ENCODE measurements at places on chromosomes 16 and 17.

DNA sequence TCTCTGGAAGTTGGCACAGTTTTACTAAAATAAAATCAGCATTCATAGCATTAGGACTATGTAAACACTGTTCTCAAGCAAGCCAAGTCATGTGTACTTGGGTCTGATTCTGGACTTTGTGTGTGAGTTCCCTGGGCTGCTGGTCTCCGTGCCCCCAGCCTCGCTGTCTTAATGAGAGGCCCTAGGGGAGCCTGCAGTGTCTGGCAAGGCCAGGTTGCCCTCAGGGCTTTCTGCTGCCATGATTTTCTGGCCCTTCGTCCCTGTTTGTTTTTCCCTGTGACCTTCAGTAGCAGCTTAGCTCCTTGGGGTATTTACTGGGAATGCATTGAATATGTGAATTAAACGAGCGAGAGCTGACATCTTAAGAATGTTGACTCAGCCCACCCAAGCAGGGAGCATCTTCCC is 161.8 kb downstream of the RPTOR start:
- DNase-seq = peak; percentile 30

GRCh38 chr16:67845291-67846062 is 1.3 kb upstream of the NUTF2 start:
- no peak for DNase-seq

- DNase-seq = no peak
Measured at GRCh38 chr16:8864480-8865110, 4.2 kb downstream of the CARHSP1 start.

GRCh38 chr17:45160447-45161287 is 1.0 kb upstream of the HEXIM2 start:
- DNase-seq = no peak

DNA sequence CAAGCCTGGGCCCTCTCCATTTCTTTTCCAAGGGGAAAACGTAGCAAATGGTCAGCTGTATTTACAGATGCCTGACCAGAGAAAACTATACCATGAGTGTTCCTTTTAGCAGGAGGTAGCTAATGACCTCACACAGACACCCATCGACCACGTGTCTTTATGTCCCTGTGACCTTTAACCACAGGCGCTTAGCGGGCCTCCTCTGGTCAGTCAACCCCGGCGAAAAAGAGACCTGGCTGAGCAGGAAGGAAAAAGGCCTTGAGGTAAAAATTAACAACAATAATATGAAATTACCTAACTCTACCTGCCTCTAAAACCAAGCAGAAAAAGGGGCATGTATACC is 9.1 kb downstream of the NUDT16L1 start:
- no peak for DNase-seq

GRCh38 chr17:75335315-75335714 is 46.1 kb upstream of the SLC25A19 start:
- DNase-seq = no peak

- no peak for DNase-seq
Measured at GRCh38 chr17:68514831-68515635, 2.8 kb downstream of the PRKAR1A start.

- no peak for DNase-seq
Measured at GRCh38 chr17:65565559-65565958, 4.1 kb upstream of the AXIN2 start.

GRCh38 chr17:64066716-64067115 is 46.3 kb upstream of the ICAM2 start:
- DNase-seq = no peak

GRCh38 chr17:58228679-58229078 is 9.6 kb upstream of the MKS1 start:
- no peak for DNase-seq

GRCh38 chr16:4935241-4935855 is 1.6 kb downstream of the PPL start:
- DNase-seq = no peak

GRCh38 chr17:65092262-65092661 is 35.7 kb upstream of the GNA13 start:
- DNase-seq = no peak

GRCh38 chr17:31064707-31065106 is 30.1 kb upstream of the NF1 start:
- DNase-seq = no peak

GRCh38 chr16:76123966-76124365 is 153.2 kb upstream of the CNTNAP4 start:
- DNase-seq = no peak

DNA sequence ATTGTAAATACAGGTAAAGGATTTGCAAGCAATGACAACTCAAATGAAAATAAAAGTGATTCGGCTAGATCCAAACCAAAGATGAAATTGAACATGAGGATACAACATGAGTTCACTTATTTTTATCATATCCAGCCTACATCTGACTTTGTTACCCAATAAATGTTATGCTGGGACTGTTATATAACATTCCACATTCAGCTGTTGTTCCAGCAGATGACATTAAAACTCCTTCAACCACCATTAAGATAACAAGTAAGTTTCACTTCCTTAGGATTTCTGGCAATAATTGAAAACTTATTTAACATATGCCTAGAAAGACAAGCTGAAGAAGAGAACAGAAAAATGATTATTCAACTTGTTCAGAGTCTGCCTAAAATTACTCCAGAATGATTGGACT is 729.4 kb downstream of the CDH11 start:
- no peak for DNase-seq

GRCh38 chr17:68600931-68601564 is at the start of gene FAM20A:
Gene FAM20A, minus strand, starts transcription at chr17:68601367. Its CDS starts 701 bp downstream, at chr17:68600666.
- no peak for DNase-seq

DNA sequence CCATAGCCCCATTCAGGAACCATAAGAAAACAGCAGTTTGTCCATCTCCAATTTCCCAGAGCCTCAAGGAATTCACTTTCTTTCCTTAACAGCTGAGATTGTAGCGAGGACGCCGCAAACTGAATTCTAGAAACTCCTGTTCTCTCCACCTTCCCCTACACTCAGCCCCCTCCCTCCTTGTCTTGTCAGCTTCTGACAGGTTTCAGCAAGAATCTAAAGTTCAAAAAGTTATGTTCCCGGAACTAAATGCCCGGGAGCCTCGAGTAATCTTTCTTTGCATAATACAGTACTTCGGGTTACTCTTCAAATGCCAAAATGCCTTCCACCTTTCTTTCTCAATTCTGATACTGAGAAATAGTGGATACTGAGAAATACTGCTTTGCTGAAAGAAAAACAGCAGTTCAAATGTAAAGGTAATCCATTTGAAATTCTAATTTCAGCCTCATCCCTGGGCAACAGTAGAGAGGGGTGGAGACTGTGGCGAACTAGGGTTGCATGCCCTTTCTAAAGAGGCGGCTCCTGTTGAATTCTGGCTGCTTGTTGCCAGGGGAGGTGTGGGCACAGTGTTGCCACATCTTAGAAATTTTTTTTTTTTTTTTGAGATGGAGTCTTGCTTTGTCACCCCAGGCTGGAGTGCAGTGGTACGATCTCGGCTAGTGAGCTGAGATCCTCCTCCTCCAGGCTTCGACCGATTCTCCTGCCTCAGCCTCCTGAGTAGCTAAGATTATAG is 63.5 kb upstream of the USP7 start:
- DNase-seq = no peak

DNA sequence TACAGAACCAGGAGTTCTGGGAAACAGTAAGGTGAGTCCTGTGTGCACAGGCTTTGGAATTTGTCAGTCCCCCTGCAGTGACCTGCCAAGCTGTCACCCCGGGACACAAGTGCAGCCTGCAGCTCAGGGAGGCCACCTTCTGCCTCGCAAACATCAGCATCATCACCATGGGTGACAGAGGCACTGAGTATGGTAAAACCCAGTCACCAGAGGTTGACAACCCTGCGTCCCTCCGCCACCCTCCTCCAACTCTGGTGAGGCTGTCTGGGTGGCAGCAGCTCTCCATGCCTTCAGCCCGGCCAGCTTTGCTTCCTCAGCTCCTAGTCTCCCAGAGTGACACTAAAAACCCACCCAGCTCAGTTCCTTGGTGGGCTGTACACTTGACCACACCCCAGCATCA is 221.0 kb downstream of the CPPED1 start:
- no peak for DNase-seq

- DNase-seq = no peak
Measured at GRCh38 chr17:1934901-1935300, 90.2 kb downstream of the RTN4RL1 start.

GRCh38 chr17:79203016-79203415 is 128.4 kb downstream of the ENGASE start:
- DNase-seq = no peak

- DNase-seq = no peak
Measured at GRCh38 chr17:4504188-4504587, 5.5 kb downstream of the SPNS2 start.

DNA sequence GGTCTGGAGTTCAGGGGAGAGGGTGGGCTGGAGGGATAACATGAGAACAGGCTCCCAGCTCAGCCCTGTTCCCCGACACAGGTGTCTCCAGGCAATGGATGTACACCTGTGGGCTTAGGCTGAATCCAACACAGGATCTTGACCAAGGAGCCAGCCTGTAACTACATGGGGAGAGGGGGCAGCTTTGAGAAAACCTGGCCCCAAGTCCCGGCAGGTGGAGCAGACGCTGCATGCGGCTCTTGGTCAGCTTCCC is 73.3 kb upstream of the TOB1 start:
- no peak for DNase-seq

GRCh38 chr16:70777973-70778406 is 23.0 kb downstream of the VAC14 start:
- DNase-seq = no peak

- peak; percentile 57 for DNase-seq
Measured at GRCh38 chr17:55717898-55718735, 4.5 kb downstream of the TMEM100 start.

- DNase-seq = no peak
Measured at GRCh38 chr17:77280304-77281121, 139.7 kb downstream of the SEC14L1 start.

- no peak for DNase-seq
Measured at GRCh38 chr16:11429823-11430222, 84.6 kb downstream of the RMI2 start.

- no peak for DNase-seq
Measured at GRCh38 chr16:19366391-19366790, 51.3 kb upstream of the TMC5 start.

- no peak for DNase-seq
Measured at GRCh38 chr16:68126395-68126794, 41.2 kb downstream of the NFATC3 start.

DNA sequence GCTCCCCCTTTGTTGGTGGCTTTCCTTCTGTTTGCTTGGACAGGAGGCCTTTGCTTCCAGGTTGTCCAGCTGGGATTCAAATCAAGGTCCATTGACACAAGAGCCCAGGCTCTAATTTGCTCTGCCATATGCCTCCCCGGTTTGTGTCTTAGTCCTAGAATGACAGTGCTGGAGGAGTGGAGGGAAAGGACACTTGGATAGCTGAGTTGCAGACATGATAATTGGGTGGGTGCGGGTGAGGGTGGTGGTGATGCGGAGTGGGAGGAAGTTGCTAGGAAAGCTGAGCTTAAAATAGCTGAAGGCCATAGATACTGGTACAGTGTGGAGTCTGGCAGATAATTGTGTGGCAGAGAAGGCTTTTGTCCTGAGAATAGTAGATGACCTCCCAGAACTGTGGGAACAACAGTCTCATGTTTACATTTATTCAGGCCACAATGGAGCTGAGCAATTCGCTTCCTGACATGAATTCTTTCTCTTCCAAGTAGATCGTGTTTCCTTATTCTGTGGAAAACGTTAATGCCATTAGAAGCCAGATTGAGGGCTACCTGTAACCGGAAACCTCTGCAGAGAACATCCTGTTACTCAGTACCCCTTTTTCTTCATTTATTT is 23.8 kb downstream of the SEC14L1 start:
- DNase-seq = no peak

DNA sequence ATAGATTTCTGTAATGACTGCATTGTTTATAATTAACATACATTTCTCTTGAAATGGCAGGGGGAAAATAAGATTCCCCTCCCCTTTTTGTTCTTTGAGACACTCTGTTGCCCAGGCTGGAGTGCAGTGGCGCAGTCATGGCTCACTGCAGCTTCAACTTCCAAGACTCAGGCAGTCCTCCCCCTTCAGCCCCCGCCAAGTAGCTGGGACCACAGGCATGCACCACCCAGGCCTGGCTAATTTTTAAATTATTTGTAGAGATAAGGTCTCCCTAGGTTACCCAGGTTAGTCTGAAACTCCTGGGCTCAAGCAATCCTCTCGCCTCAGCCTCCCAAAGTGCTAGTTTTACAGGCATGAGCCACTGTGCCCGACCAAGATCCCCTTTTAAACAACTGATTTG is 67.7 kb downstream of the KATNIP start:
- DNase-seq = no peak

- no peak for DNase-seq
Measured at GRCh38 chr17:47811709-47812108, 9.9 kb downstream of the OSBPL7 start.

DNA sequence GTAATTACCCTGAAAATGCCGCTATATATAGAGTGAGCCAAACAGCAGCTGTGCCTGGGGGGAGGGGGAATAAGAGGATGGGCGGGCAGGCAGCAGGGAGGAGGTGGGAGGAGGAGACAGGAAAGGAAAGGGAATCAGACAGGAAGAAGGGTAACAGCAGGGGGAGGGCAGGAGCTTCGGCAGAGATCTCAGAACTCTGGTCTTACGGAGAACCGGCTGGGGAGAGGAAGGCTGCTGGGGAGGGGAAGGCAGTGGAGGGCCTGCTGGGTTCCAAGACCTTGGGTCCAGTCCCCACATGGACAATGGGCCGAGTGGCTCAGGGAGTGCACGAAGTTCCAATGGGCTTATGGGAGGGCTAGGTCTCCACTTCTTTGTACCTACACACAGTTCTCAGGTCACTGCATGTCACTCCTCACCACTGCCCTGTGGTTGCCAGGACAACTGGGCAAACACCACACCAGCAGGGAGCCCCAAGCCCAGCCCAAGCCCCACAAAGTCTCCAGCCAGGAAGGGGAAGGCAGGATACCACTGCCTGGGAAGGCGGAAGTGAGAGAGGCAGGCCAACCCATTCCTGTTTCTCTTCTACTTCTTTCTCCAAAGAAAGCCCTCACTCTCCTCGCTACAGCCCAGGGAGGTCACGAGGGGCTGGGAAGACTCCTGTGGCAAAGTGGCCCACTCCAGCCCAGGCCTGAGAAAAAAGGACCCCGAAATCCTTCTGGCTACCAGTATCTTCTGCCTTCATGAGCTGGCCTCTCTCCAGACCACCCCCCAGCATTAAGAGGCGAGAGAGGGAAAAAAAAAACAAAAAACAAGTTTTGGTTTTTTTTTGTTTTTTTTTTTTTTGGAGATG is 25.3 kb downstream of the G6PC3 start:
- peak; percentile 88 for DNase-seq

GRCh38 chr16:72042157-72042660 is 12.1 kb upstream of the HP start:
- DNase-seq = no peak

- no peak for DNase-seq
Measured at GRCh38 chr16:17397499-17397891, 73.3 kb downstream of the XYLT1 start.

- DNase-seq = no peak
Measured at GRCh38 chr16:24077292-24077691, 178.8 kb upstream of the CACNG3 start.

- DNase-seq = no peak
Measured at GRCh38 chr17:67044940-67045339, 586 bp downstream of the CACNG1 start.

All from NT2/D1 (cell line).